ENCODE measurements at places on chromosomes 7 and 10.
A peak's percentile ranks its signal among the peaks of the same experiment; 100 is the strongest.

GRCh38 chr7:71465741-71466189 lies 333.8 kb downstream of the GALNT17 start:
- DNase-seq: no peak

DNA sequence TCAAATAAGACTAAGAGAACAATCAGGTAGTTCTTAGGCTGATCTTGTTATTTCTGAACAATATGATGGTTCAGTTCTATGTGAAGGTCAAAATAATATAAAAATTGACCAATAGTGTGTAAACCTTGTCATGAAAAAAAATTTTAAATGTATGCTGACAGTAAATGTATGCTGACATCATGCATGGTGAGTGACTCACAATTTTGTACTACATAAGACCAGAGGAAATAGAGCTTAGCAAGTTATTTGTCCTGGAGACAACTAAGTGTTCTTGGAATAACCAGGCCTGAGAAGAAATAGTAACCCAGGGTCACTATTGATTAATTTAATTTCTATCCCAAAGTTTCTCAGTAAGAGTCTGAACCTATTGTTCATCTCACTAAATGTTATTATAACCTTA lies 182.2 kb upstream of the PCDH15 start:
- DNase-seq: no peak

- DNase-seq: no peak
Measured at GRCh38 chr7:103446049-103446520, at the start of gene SLC26A5. Gene SLC26A5 (minus strand): TSS chr7:103446207. CDS start chr7:103421514, 24,693 bp downstream.

GRCh38 chr10:79179164-79179956 lies 110.6 kb downstream of the ZMIZ1 start:
- DNase-seq: no peak

GRCh38 chr10:24642921-24643678 lies 80.6 kb downstream of the ARHGAP21 start:
- peak; percentile 70 for DNase-seq

GRCh38 chr7:43439631-43440401 lies 143.1 kb upstream of the STK17A start:
- DNase-seq: no peak

GRCh38 chr10:131553121-131553520 lies 241.6 kb upstream of the TCERG1L start:
- DNase-seq: no peak

- DNase-seq: no peak
Measured at GRCh38 chr10:24114556-24114955, 94.4 kb upstream of the KIAA1217 start.

GRCh38 chr10:57689596-57690297 lies 577.9 kb downstream of the IPMK start:
- no peak for DNase-seq

DNA sequence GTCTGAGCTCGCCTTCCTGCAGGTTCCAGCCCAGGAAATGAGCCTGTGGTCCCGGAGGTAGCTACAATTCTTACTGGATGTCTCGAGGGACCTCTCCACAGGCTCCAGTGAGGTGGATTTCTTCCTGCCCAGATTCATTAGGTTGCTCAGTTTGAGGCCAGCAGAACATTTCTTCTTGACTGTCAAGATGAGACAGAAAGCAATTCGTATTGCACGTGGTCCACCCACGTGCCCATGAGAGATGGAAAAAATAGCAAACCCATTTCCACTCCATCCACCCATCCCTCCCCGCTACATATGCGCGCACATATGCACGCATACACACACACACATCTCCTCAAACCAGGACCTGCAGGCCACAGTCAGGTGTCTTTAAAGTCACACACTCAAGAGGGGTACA lies 68.7 kb downstream of the VWA2 start:
- DNase-seq: no peak

- DNase-seq: no peak
Measured at GRCh38 chr10:123893651-123894050, 2.0 kb upstream of the CPXM2 start.

DNA sequence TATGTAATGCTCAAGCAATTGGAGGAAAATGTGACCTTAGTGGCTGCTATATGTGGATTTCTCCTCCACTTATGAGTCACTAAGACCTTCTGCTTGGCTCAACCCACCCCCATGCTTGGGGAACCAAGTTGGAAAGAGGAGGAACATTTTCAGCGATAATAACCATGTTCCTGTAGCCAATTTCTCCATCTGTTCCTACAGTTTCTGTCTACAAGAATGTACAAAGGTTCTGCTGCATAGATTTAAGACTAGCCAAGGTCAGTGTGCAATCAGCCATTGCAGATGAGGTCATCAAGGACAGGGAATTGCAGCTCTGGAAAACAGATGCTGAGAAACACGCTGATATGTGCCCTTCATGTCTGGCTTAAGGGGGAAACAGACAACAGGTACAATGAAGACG lies 5.6 kb upstream of the NRCAM start:
- DNase-seq: no peak

GRCh38 chr7:138243430-138243829 lies 167.2 kb downstream of the AKR1D1 start:
- no peak for DNase-seq

GRCh38 chr7:116834815-116835504 lies 27.4 kb upstream of the CAPZA2 start:
- DNase-seq: no peak

DNA sequence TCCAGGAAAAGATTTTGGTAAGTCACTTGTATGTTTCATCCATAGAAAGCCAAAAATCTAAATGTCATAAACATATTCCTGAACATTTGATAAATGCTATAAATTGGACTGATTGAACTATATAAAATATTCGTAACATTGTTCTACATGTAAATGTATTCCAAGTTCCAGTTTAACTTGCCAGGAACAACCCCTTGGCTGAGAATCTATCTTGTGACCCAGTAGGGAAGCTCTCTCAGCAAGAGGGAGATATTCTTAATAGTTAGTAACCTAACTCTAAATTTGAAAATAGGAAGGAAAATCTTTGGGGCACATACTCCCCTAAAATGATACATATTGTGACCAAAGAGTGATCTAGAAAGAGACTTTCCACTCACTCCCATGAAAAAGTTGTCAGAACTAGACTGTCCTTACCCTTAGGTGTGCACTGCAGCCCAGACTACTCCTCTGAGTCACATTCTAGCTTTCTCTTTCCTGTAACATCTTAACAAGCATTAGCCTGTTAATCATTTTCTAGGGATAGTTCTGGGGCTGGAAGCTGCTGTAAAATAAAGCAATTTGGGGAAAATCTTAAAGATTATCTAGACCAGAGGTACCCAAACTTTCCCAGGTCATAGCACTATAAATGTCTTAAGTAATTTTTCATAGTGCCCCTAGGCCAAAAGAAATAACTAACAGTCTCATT lies 73.7 kb upstream of the SKAP2 start:
- no peak for DNase-seq

DNA sequence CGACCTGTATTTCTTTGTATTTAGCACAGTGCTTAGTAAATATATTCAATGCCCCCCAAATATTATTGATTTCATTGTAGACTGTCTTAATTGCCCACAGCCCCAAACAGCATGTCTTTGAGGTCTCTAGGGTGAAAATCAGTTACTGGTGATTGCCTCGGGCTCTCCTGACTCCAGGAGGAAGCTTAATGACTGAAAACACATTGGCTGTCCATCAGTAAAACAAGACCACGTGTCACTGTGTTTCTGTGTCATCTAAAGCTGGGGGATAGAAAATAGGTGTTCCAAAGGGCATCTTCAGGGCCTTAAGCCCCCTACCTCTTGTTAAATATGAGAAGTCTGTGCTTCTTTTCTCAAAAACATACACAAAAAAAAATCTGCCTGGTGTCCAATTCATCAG lies 67.9 kb downstream of the CACNA2D1 start:
- no peak for DNase-seq

DNA sequence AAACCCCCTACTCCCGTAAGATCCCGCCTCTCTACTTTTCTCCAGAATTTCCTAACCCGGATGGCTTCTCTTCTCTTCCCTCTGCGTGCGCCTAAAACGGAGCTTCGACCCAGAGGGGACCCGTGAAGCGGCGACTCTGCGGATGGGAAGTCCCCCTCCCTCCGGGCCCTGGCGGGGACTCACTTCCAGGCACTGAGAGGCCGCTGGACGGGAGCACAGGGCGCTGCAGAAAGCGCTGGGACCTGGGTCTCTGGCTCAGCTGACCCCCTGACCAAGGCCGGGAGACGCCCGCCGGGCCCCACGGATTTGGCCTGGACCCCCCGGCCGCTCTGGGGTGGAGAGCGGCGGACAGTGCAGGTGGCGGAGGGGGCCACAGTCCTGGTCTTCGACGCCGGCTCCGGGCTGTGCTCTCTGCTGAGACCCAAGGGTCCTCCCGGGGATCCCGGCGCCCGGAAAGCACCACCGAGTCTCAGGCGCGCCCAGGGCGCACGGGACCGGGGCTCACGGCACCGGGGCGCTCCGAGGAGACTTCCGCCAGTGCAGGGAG lies 688 bp upstream of the FOXL3 start:
- no peak for DNase-seq

- DNase-seq: no peak
Measured at GRCh38 chr10:98086837-98087708, 47.4 kb upstream of the R3HCC1L start.

- peak; percentile 29 for DNase-seq
Measured at GRCh38 chr10:118423800-118424442, 81.8 kb upstream of the FAM204A start.

DNA sequence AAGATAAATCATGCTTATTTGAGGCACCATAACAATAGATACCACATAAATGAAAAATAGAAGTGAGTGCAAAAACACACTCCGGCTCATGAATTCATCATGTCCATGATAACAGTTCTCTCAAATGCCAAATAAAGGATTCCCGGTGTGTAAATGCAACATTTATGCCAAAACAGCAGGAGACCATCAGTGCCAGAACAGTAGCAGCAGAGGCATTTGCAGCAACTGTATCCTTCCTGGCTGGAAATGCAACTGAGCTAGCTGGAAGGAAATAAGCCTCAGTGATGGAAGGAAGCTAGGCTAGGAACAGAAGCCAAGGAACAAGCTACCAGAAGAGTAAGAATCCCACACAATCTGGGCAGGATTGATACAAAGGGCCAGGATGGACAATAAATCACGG lies 79.9 kb upstream of the THSD7A start:
- DNase-seq: no peak

DNA sequence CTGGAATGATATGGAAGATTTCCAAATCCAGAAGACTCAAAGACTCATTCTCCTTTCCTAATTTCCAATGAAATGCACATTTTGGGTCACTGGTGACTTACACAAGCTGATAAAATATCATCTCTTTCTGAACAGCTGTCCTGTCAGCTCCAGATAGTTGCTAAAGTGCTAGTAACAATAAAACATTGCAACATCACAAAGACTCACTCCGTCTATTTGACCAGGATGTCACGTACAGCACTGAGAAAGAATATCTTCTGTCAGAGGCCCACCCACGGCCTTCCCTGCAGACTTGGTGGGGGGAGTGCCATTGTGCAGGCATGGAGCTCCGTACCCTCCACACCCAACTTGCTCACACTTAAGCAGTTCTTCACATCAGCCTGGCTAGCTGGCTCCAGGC lies 78.9 kb upstream of the EGR2 start:
- no peak for DNase-seq

GRCh38 chr7:93108003-93108402 lies 9.8 kb downstream of the SAMD9 start:
- DNase-seq: no peak

DNA sequence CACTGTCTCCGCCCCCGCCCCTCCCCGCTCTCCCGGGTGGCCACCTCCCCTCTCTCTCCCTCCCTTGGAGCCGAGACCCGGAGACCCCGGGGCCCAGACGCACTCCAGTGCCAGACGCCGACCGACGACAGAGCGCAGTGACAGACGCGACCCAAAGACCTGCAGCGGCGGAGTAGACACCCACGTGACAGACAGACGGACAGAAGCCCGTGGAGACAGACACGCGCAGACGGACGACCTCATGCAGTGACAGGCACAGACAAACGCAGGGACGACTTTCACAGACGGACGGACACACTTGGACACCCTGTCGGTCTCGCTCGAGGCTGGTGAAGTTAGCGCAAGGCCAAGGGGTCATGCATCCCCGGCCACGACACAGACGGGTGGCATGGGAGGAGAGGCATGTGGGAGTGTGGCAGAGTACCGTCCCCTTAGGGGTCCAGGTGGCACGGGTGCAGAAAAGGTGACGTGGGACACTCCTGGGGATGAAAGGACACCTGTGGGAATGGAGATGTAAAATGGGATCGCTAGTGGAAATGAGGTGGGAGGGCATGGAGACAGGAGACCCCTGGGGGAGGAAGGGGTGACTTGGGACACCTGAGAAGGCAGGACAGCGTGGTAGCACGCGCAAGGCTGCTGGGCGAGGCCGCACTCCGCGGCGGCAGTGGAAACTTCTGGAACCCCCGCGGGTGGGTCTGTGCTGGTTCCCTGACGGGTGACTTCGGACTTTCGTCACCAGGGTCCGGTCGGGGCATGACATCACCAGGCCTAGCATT lies 456 bp upstream of the ACHE start:
- no peak for DNase-seq

GRCh38 chr10:48634198-48634983 lies 29.5 kb upstream of the ARHGAP22 start:
- no peak for DNase-seq

DNA sequence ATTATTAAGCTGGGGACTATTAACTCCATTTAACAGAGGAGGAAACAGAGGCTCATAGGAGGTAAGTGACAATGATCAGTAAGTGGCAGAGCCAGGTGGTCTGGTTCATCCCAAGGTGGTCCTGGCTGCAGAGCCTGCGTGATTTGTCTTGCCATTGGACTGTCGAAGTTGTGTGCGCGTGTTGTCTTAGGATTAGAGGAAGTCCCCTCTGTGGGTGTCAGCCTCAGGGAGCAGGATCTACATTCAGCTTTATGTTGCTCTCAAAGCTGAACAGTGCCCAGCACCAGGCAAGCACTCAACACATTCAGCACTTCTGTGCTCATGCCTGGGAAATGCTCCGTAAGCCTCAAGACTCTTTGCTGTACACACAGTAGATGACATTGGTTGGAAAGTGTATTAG lies 139.5 kb downstream of the HERPUD2 start:
- DNase-seq: no peak

- peak; percentile 45 for DNase-seq
Measured at GRCh38 chr10:10869592-10869991, 148.1 kb upstream of the CELF2 start.

DNA sequence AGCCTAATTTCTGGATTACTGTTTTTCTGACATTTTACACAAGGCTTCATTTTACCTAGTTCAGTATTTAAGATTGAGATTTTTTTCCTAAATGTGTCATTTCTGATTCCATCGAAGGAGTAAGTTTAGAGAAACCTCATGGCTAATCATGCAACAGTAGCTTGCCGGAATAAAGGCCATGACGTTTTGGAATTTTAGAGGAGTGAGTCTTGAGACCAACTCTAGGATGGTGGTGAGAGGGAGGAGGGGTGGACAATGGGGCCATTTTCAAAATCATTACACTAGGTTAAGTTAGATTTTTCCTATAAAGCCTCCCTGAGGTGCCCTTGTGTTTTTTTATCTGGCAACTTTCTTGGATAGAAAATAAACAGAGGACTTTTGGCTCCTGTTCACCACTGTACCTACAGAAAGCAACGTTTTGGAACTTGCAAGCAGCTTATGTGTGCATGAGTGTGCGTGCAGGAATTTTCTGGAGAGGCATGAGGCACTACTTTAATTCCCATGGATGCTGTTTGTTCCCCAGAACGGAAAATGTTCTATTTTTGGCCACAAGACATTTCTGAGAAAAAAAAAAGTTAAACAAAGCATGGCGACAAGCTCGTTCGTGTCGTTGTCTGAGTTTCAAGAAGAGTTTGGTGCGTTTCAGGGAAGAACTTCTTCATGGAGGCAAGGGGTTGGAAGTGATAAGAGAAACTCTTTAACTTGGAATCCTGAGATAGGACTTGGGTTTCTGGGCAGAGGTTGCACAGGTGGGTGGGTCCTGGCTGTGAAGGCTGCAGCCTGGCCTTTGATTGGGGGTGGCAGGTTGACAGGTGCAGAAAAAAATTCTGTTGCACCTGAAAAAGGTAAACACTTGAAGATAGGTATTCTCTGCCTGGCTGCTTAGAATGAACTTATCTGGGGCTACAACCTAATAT lies 178.1 kb downstream of the PTEN start:
- no peak for DNase-seq
